Spleen (tissue), 13 donors: ENCODE measurements at places on chromosomes 11 and 22. TPM values are rescaled to one million over a fixed set of nuclear protein-coding genes. Genes with fewer than 3 reads are reported as not detected.

Gene SLC6A5
- total RNA-seq: not detected

GRCh38 chr22:22810018-22810427 is 77.6 kb upstream of the IGLL5 start:
- peak; percentile 93 for DNase-seq

DNA sequence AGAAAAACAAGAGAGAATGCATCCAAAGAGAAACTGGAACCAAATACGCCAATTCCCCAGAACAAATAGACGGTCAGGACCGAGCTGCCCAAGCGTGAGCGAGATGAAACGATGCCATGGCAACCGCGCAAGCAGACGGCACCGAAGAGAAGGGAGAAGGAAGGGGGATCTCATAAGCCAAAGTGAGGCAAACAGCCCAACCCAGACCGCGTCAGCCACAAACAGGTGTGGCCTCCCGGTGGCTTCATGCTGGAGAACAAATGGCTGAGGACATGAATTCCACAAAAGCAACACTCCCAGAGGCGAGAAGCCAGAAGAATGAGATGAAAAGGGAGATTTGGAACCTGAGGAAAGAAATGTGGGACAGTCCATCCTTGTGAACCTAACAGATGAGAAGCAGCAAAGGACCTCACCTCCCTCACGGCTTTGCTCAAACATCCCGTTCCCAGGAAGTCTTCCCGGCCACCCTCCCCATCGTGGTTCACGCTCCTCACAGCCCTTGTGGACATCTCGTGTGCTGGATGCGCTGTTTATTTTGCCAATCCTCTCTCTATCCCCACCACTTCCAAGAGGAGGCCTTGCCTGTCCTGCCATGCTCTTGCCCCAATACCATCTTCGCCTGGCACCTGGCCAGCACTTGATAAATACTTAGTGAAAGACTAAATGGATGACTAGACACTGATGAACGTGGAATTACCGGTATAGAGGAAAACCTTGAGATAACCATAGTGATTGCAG is 89.1 kb upstream of the RTL6 start:
- DNase-seq: peak; percentile 51

- DNase-seq: no peak
Observed at GRCh38 chr11:75225794-75226193, 14.8 kb upstream of the TPBGL start.

- DNase-seq: no peak
Observed at GRCh38 chr11:9527481-9528135, 45.9 kb upstream of the WEE1 start.

Gene SYT8
- not detected for total RNA-seq

DNA sequence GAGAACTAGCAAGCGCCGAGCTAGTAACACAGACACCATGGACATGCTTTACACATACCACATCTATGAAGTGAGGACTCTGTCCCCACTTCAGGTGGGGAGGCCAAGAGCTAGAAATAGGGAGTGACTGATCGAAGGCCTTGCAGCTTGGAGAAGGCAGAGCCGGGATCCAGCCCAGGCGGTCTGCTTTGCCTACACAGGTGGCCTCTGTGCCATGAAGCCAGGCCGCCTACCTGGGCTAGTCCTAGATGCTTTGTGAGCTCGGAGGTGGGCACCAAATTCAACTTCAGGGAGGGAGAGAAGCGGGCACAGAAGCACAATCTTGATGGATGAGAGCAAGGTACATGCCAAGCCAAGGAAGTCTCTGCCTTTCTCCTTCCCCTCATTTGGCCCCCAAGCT is 117.2 kb downstream of the TIMP3 start:
- DNase-seq: no peak

Gene TFIP11
- 42.2 TPM for total RNA-seq

- DNase-seq: no peak
Observed at GRCh38 chr22:33798401-33798800, 121.9 kb downstream of the LARGE1 start.

GRCh38 chr22:36145881-36146280 is 14.7 kb downstream of the APOL3 start:
- no peak for DNase-seq

DNA sequence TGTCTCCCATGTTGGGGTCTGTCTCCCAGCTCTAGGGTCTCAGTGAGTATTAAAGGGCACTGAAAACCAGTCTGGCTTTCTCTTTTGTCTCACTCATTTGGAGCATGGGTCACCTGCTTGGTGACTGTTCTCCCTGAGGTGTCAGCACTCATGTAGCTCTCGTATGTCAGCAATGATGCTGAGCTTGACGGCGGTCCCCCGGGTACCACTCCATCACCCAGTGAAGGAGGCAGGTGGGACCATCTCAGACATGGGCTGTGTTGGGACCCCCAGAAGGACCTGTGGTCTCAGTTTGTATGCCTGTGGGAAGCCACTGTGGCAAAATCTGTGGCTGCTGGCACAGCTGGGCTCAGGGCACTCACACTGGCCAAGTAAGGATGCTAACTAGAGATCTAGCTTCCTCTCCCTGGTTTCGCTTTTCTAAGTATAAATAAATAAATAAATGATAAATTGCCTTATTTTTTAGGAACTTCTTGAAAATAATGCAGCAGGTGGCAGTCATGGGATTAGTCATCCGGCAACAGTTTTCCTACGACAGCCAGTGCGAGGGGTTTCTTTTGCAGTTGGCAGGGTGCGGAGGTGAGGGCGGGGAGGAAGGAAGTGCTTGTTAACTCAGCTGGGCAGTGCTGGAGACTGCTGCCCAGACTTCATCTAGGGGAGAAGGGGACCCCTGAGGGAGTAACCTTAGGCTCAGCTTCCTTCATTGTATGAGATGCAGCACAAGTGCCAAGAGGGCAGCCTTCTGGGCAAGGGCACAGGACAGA is 48.8 kb downstream of the OSBP2 start:
- DNase-seq: no peak

GRCh38 chr11:62445314-62445740 is 26.5 kb downstream of the SCGB1A1 start:
- no peak for DNase-seq

GRCh38 chr11:63240791-63241379 is 2.5 kb downstream of the SLC22A25 start:
- DNase-seq: no peak

Gene C11orf42
- total RNA-seq: not detected

DNA sequence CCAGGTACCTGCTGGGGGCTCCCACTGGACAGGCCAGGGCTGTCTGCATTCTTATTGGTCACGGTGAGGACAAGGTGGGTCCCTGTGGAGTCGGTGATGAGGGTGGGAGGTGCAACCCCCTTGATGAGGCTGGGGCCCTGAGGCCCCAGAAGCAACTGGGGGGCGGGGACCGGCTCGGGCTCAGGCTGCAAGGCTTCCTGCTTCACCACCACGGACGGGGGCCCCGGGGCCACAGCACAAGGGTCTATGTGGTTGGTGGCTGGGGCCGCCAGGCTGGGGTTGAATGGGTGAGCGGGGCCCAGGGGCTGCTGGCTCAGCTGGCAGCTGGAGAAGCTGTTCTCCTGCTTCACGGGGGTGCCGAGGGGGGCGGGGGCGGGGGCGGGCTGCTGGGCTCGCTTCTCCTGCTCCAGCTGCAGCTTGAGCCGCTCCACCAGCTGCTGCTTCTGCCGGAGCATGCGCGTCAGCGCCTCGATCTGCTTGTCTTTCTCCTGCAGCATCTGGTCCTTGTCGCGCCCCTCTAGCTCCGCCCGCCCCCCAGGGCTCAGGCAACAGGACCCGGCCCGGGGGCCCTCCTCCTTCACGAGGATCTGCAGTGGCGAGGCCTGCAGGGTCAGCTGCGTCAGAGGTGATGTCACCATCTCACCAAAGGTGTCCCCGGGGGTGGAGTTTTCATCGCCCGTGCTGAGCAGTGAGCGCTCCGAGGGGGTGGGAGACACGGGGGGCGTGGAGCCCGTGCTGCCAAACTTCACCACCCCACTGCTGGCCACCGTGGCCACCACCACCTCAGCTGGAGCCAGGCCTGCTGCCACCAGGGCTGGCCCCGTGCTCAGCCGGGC is 48.2 kb downstream of the SGSM3 start:
- peak; percentile 84 for DNase-seq

Gene SMIM38
- 0.92 TPM for total RNA-seq

DNA sequence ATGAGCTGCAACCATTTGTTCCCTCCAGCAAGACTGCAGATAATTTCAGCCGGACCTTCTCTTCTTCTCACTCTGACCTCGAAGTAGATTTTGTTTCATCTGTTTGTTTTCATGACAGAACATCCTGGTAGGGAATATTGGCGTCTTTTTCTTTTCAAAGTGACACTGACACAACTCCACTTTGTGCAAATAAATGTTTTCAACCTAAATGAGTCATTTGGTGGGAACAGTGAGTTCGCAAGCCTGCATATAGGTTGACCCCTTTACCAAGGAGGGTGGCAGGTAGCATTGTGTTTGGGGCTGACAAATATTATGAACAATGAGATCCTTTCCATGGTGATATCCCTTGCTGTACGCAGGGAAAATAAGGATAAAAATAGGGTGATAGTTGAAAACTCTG is 55.0 kb downstream of the LARGE1 start:
- no peak for DNase-seq

DNA sequence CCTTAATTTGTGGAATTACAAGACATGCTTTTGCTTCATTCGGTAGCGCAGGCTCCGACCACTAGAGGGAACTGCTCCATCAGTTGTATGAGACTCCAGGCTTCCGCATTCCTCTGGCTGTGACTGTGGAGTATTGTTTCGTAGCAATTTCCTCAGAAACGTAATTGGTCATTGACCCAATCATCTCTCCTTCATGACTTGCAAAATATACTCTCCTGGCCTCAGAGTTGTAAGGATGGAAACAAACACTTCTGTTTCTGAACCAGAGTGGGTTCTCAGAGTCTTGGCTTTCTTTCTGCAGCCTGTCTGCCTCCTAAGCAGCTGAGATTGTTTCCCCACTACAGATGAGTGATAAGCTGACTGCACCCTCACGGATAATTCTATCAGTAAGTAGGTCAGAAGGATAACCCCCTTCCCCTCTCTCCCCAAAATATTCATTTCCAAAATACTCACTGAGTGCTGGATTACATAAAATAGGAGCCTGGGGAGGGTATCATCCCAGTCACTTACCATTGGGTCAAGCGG is 146.8 kb upstream of the ZC3H12C start:
- peak; percentile 83 for DNase-seq

- DNase-seq: no peak
Observed at GRCh38 chr11:94814272-94814976, 46.3 kb downstream of the AMOTL1 start.

GRCh38 chr22:27179161-27179560 is 521.8 kb downstream of the MIAT start:
- DNase-seq: no peak

Gene OR51B4
- not detected for total RNA-seq

Gene CATSPERZ
- not detected for total RNA-seq

- no peak for DNase-seq
Observed at GRCh38 chr11:106925245-106925644, 93.0 kb downstream of the GUCY1A2 start.

GRCh38 chr11:119585043-119585781 is 143.8 kb downstream of the NECTIN1 start:
- no peak for DNase-seq

Gene MS4A12
- not detected for total RNA-seq

Gene PARVG
- 189 TPM for total RNA-seq

DNA sequence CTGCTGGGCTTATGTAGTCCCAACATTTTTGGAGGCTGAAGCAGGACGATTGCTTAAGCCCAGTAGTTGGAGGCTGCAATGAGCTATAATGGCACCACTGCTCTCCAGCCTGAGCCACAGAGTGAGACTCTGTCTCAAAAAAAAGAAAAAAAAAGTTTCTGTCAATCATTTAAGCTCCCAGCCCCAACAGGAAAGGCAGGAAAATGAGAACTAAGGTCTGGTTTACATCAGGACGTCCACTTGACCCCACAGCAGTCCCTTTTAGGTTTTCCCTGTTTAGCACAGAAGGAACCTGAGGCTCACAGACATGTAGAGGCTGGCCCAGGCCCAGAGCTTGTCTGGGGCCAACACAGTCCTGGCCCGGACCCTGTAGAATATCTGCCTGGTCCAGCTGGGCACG is 9.2 kb upstream of the TTLL1 start:
- no peak for DNase-seq

Gene LGR4
- 34.4 TPM for total RNA-seq

- no peak for DNase-seq
Observed at GRCh38 chr11:16784666-16785065, 46.2 kb downstream of the C11orf58 start.

Gene SLC15A3
- 132 TPM for total RNA-seq

Gene MFRP
- total RNA-seq: not detected

DNA sequence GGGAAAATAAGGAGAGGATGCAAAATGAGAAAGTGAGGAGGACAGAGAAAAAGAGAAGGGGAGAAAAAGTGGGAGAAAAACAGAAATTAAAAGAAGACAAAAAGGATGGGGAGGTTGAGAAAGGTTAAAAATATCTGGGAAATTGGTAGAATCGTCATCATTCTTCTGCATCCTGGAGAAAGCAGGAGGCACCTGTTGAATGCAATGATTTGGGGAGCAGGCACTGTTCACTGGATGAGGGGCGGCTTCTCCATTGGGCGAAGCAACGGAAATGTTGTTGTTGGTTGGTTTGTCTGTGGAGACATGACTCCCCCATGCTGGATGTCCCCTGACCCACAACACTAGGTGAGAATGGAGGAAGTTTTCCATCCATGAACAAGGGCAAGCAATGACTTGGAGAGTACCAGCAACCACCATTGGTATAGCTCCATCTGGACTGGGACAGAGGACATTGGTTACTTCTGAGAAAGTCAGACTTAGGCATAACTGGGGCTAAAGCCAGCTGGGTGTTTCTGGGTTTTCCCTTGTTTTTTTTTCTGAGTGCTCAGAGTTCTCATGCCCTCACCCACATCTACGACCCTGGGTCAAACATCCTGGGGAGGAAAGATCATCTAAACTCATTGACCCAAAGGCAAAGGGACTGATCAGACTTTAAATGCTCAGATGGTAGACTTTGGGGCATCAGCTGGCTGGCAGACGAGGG is 11.9 kb upstream of the CD44 start:
- DNase-seq: no peak

DNA sequence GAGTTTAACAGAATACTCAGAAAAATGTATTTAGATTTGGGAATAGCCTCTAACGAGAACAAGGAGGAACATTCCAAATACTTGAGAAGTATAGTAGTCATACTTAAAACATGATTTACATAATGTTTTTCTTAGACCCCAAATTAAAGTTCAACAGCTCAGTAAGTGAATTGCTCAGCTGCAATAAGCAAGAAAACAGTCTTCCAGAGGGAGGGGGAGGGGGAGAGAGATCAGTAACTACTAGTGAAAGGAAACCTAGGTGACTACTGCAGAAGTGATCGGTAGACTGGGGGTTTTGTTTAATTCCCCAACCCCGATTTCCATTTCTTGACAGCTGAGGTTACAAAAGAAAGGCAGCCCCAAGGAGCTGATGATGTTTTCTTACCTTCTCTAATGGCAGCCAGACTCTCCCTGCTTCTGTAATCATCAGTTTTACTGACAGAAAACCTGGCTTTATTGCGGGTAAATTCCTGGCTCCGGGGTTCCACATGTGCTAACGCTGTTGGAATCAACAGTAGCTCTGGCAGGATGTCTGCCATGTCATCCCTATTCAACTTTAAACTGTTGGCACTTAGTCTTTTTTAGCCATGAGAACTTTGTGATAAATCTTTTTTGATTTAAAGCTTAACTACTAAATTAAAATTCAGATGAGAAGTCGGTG is 82.4 kb upstream of the BIRC3 start:
- no peak for DNase-seq
